Activated CD4-positive, alpha-beta T cell treated with anti-CD3 and anti-CD28 coated beads, Interleukin-10, Interleukin-2, amounts not matched to agents 100 ng/mL and 50 ng/mL, durations not matched to agents 16 hours and 8 hours (primary cell): ENCODE measurements at places on chromosomes 11 and 22.
A peak's percentile ranks its signal among the peaks of the same experiment; 100 is the strongest.

DNA sequence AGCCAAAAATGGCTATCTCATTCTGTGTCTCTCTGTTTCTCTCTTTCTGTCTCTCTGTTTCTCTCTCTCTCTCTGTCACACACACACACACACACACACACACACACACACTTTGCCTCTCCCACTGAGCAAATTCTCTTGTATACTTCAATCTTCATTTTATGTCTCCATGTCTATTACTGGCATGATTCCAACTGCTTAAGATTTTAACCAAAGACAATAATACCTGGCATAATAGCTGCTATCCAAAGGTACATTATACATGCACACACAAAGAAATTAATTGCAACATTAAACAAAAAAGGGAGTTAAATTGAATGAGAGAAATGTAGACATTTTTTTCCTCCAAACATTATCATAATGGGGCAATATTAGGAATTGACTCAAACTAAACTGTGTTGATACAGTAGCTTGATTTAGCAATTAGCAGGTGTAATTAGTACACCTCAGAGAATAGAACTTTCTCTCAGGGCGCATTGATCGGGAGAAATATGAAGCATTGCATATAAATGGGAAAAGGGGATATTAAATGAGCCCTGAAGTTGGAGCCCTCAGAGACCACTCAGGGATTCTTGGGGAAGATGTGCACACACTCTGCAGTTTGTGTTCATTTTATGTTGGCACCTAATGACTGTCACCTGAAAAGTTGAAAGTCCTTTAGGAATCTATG, 17.4 kb upstream of the SLC1A2 start:
- no peak for DNase-seq

DNA sequence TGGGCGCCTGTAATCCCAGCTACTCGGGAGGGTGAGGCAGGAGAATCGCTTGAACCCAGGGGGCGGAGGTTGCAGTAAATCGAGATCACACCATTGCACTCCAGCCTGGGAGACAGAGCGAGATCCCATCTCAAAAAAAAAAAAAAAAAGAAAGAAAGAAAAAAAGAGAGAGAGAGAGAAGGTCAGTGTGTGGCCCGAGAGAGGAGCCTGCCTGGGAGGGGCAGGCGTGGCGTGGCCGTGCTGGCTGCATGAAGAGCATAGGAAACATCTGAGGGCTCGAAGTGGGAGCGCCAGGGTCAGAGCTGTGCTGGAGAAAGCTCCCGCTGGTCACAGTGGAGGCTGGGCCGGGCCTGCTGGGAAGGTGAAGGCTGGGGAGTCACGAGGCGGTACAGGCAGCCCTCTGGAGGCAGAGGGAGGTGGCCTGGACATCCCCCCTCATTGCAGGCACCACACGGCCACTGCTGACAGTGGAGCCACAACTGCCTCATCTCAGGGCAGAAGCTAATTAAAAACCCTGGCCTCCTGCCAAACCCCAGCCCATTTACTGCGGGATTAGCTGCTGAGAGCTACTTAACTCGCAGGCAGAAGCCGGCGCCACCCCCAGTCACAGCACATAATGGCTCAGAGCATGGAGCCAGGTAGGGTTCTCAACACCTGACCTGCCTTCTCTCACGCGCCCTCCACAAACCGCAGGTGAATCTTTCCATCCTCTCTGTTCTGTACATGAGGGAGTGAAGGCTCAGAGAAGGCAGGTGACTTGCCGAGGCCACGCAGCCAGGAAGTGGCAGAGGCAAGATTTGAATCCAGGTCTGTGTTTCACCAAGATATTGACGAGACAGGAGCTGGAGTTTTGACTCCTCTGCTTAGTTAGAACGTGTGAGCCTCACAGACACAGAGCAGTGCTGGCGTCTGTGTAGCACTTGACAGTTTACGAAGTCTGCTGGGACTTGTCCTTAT, 32.6 kb downstream of the NFAM1 start:
- DNase-seq: no peak

- DNase-seq: no peak
Observed at GRCh38 chr11:72378704-72379383, 55.5 kb downstream of the CLPB start.

DNA sequence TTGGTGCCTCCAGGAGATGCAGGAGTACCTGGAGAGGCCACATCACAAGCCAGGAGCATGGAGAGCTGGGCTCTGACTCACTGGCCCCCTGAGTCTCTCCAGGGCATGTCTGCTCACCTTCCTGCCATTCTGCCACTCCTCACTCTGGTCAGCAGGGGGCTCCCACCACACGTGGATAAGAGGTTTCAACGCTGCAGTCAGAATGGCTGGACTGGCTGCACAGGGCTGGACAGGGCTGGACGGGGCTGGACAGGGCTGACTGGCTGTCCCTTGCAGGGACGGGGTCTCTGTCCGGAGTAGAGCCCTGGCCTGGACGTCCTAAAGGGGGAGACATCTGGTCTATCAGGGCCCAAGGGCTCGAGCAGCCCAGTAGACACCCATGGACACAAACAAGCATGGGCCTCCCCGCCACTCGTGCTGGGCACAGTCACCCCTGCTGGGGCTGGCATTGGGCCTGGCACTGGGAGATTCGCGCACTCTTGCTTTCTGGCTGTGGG, 34.6 kb downstream of the CYTH4 start:
- peak; percentile 83 for DNase-seq

- DNase-seq: no peak
Observed at GRCh38 chr11:45176996-45177395, 30.6 kb downstream of the PRDM11 start.

DNA sequence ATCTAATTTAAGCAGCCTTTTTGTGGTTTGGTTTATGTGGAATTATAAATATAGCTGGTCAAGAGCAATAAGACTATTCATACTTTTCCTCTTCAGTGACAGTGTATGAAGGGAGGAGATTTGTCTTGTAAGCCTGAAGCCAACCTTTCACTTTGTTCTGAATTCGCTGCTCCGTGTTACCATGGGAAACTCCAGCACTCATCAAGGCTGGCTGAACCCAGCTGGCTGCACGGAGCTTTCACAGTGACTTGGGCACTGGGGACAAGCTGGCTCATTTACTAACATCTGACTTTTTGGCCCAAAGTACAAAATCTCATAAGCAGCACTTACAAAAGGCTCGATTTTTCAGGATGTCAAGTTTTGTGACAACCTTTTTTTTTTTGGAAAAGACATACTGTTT, 120.4 kb upstream of the GRIA4 start:
- no peak for DNase-seq

DNA sequence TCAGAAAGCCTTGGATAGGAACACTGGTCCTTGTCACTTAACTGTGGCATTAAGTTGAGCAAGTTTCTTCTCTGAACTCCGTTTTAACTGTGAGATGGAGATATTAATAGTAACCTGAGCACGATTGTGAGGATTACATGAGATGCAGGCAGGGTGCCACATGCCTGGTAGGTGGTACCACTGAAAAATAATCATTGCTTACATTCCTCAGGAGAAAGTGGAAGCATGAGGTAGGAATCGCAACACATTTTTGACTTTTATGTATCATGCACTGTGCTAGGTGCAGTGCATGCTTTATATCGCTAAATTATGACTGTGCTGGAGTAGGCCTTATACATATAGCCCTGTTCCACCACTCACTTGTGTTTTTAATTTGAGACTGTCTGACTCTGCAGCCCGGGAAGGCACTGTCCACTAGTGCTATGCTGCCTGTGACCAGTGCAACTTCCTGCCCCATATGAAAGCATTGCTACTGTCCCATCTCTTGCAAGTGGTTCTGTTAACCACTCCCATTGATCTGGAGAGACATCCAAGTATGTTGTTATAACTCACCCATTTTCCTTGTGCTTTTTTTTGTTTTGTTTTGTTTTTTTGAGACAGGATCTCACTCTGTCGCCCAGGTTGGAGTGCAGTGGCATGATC, 1.0 kb downstream of the UQCR10 start:
- DNase-seq: peak; percentile 8

- DNase-seq: no peak
Observed at GRCh38 chr11:92383430-92383829, 158.8 kb downstream of the FAT3 start.

GRCh38 chr11:111259896-111260295, 14.4 kb downstream of the POU2AF2 start:
- no peak for DNase-seq

GRCh38 chr22:48968201-48968959, 859.3 kb downstream of the BRD1 start:
- DNase-seq: peak; percentile 8

- no peak for DNase-seq
Observed at GRCh38 chr11:110948112-110948511, 235.9 kb upstream of the ARHGAP20 start.

DNA sequence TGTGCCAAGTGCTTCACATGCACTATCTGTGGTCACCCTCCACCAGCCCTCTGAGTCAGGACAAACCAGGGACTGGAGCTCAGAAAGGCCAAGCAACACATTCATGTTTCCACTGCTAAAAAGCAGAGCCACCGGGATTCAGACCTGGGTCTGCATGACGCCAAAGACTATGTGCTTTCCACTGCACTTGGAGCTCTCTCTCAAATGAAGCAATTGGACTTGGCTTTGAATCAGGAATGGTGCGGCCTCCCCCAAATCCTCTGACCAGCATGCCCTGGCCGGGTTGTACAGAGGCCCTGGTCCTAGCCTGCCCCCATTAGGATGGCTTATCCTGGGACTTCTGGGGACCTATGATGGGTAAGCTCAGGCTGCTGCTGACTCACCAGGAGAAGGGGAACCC, 80.7 kb downstream of the PKNOX2 start:
- no peak for DNase-seq

GRCh38 chr11:131928992-131929391, 558.6 kb downstream of the NTM start:
- DNase-seq: no peak

- no peak for DNase-seq
Observed at GRCh38 chr11:24060125-24060524, 436.7 kb upstream of the LUZP2 start.

- DNase-seq: no peak
Observed at GRCh38 chr22:41043722-41044121, 48.7 kb upstream of the EP300 start.

- DNase-seq: no peak
Observed at GRCh38 chr11:132556316-132556715, 976.0 kb downstream of the OPCML start.

DNA sequence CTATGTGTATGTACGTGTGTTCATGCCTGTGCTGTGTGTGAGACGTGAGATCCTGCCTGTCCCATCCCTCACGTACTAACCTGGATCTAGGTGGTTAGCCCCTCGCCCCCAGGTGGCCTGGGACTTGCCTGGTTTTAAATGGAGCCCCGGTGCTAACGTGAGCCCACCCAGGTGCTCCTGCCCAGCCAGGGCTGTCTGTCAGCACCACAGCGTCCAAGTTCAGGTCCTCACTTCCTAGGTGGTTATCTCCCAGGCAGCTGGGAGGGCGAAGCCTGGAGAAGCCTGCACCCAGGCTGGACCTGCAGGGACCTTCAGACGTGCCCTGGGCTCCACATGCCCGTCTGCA, 86.0 kb downstream of the KCNQ1 start:
- DNase-seq: no peak

DNA sequence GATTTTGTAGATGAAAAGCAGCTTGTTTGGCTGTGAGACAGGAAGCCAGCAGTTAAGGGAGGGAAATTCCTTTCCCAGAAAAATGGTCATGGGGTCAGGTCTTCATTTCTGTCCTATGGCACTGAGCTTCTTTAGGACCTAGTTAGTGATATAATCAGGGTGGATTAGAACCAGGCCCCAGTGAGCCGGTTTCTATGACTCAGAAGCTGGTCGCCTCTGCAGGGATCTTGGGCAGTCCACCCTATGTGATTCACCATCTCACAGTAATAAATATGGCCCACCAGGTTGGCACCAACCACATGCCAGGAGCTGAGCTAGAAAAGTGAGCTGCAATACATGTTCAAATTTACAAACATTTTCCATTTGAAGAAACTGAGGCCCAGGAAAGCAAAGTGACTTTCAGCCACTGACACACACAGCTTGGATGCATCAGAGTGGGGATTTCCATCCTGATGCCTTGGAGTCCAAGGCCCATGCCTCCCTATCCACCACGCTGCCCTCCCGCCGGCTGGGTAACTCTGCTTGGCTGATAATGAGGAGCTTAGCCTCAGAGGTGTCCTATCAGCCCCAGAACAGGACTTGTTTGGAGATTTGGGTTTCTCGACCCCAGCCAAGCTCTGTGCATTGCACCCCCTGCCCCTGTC, 42.0 kb downstream of the CD82 start:
- peak; percentile 21 for DNase-seq

- peak; percentile 49 for DNase-seq
Observed at GRCh38 chr11:72831521-72832300, 17.5 kb downstream of the ATG16L2 start.

DNA sequence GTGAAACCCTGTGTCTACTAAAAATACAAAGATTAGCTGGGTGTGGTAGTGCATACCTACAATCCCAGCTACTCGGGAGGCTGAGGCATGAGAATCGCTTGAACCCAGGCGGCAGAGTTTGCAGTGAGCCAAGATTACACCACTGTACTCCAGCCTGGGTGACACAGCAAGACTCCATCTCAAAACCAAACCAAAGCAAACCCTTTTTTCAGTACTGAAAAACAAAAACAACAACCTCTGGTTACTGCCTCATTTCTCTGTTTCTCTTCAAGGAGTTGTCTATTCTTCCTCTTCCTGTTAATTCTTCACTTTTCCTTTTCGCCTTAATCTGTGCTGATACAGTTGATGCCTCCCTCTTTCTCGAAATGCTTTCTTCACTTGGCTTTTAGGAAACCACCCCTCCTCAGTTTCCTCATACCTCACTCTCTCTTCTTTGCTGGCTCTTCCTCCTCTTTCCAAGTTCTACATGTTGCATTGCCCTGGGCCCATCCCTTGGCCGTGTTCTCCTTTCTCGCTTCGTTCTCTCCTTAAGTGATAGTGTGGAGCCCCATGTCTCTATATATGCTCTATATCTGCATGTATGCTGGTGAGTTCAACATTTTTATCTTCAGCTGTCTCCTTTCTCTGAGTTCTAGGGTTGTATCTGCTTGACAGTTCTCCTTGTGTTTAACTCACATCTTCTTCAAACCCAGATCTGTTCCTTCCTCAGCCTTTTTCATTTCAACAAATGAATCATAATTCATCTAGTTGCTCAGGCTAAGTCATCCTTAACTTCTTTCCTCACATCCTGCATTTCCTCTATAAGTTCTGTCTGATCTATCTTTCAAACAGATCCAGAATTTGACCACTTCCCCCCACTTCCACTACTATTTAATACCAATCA, 37.1 kb downstream of the NUCB2 start:
- DNase-seq: no peak

DNA sequence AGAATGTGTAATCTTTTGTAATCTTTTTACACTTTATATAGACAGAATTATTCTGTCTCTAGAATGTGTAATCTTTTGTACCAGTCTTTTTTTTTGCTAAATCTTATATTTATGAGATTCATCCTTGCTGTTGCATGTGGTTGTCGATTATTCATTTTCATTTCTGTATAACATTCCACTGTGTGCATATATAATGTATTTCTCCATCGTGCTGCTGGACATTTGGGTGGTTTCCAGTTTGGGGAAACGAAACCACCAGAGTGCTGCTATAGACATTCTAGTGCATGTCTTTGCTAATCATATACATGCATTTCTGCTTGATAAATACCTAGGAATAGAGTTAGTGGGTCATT, 146.5 kb downstream of the GRIK4 start:
- no peak for DNase-seq
